ENCODE measurements at places on chromosomes 7 and 10.

- peak; percentile 65 for DNase-seq
Observed at GRCh38 chr10:132942101-132943057, at the start of gene CFAP46. CFAP46 (minus strand) TSS chr10:132942570; CDS start chr10:132942484, 86 bp downstream.

GRCh38 chr7:119572132-119572531, 700.8 kb upstream of the KCND2 start:
- peak; percentile 30 for DNase-seq

- DNase-seq: no peak
Observed at GRCh38 chr7:27091105-27091504, 4.7 kb downstream of the HOXA1 start.

- DNase-seq: no peak
Observed at GRCh38 chr10:111801841-111802240, 381.7 kb downstream of the GPAM start.

DNA sequence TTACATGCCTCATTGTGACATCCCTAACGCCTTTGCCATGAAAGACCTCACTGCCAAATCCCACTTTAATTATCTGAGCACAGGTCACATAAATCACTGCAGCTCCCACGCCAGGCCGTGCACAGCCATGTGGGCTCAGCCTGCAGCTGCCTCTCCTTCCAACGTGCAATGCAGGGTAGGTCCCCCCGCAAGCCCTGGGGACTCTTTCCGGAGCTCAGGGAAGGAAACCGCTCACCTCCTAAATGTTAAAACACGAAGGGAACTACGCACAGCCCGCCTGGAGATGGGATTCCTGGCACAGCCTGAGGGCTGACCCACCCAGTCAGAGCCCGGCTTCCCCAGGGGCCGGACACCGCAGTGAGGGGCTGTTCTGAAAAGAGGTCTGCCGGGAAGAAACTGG, 128.0 kb downstream of the MAD1L1 start:
- DNase-seq: no peak

GRCh38 chr10:73044378-73045285, 52.0 kb downstream of the P4HA1 start:
- no peak for DNase-seq

DNA sequence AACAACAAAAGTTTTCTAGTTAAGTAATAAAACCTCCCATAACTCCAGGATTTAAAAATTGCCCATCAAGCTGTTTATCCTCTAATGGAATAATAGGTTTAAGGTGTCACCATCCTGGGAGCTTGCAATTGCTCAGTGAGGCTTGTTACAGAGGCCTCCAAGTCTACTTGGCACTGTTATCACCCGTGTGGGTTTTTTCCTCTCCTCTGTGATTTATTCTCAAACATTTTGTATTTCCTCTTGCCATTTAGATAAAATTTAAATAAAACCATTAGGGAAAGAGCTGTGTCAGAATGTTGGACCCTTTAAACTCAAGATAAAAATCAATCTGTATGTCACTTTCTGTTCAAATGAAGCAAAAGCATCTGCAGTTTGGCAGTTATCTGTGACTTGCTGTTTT, 202.6 kb downstream of the GALNT17 start:
- no peak for DNase-seq

- no peak for DNase-seq
Observed at GRCh38 chr10:4214908-4215307, 429.9 kb upstream of the KLF6 start.

GRCh38 chr7:64887756-64888508, 15.1 kb upstream of the ZNF273 start:
- DNase-seq: peak; percentile 38

Measured in D341Med (cell line).